T-helper 1 cell (primary cell): ENCODE measurements at places on chromosomes 4 and X.

DNA sequence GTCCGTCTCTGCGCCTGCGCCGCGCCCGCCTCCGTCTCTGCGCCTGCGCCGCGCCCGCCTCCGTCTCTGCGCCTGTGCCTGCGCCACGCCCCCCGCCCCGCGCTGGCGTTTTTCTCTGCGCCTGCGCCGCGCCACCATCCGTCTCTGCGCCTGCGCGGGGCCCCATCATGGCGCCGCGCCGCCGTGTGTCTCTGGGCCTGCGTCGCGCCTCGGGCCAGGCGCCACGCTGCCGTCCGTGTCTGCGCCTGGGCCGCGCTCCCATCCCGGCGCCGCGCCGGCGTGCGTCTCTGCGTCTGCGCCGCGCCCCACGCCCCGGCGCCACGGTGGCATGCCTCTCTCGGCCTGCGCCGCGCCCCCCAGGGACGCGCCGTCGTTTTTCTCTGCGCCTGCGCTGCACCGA lies 51.8 kb upstream of the DUX4 start:
- no peak for DNase-seq

GRCh38 chrX:124098089-124098488 lies 136.6 kb downstream of the STAG2 start:
- no peak for DNase-seq

GRCh38 chr4:56250776-56251175 lies 136.5 kb downstream of the AASDH start:
- DNase-seq: no peak

DNA sequence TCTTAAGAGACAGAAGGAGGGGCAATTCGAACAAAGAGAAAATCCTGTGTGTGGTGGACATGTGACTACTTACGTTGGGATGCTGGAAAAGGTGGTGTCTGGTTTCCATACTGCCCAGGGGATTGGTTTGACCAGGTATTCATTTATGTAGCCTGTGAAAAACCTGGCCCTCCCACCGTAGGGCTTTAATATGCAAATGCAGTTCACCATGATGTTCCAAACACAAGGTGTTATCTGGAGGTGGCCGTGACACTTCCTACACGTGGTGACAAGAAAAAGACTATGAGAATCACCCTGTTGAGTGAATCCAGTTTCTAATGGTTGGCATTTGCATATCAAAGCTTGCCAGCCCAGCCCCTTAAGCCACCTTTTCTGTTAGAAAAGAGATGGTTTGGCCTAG lies 27.9 kb downstream of the UGT2B4 start:
- no peak for DNase-seq
